ENCODE measurements at places on chromosomes 1 and 21.
A peak's percentile ranks its signal among the peaks of the same experiment; 100 is the strongest.

GRCh38 chr21:34908419-34909055 is 140.6 kb downstream of the RUNX1 start:
- DNase-seq = peak; percentile 100

DNA sequence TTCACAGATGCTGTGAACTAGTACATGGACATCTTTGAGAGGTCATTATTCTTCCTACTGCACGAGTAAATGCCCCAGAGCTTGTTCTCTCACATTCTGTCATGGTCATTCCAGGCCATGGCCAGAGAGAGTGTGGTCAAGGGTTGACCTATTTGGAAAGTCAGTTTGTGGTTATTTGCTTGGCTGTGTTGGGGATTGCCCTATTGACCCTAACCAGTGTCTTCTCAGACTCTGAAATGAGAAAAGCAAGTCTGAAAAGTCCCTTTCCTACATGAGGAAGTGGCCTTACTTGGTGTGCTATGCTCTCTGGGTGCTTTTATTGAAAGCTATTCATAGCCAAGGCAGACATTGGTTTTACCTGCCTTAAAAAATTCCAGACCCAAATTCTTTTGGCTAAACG is 26.6 kb downstream of the CLIC6 start:
- DNase-seq = no peak

DNA sequence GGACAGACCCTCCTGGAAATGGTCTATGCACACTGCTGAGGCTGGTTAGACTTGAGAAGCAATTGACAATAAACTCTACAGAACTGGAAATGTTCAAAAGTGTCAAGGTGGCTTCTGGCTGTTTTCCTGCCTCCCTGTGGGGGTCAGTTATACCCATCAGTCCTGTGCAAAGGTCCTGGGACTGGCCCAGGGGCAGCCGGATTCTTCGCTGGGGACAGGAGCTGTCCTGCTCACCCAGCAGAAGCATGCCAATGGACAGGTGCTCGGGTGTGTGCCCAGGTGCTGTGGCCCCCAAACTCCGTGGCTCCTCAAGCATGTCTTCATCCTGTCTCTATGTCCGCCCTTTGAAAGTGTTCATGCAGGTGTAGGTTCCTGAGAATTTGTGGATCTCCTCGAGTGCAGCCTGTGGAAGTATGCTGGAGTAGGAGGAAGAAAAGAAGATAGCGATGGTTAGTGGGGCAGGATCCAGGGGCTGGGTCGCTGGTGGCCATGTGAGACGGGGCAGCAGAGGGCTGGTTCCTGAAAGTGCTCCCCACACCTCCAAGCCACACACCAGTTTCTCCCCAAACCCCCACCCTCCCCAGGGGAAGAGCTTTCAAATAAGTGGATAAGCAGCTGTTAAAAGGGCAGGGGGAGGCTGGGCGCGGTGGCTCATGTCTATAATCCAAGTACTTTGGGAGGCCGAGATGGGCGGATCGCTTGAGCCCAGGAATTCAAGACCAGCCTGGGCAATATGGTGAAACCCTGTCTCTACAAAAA is 49.8 kb downstream of the DHRS3 start:
- no peak for DNase-seq

DNA sequence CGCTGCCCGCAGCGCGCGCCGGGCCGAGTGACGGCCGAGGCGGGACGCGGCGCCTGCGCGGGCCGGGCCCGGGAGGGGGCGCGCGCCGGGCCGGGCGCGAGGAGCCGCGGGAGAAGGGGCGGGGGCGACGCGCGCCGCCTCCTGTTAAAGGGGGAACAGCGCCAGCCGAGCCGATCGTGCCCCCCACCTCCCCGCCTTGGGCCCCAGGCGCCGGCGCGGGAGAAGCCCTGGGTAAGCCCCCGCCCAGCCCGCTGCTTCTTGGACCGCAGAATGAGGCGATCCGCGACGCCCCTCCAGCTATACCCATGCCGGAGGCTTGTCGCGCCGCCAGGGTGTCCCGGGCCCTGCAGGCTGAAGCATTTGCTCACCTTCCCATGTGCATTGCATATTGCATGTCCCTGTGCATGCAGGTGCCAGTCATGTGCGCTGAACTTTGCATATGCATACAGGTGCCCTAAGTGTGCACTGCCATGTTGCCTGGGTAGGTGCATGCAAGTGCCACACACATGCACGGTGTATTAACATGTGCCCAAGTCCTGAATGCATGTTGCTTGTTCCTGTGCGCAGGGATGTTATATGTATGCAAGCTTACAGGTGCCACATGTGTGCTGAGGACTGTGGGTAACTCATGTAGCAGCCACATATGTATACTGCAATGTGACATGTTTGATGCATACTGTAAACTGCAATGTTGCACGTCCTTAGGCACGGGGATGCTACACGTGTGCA is at the start of gene ADGRB2:
TSS of gene ADGRB2 (minus strand) at position 29 of the 729 bp plus-strand sequence. CDS start 7,119 bp downstream, outside the sequence.
- DNase-seq = no peak

- peak; percentile 94 for DNase-seq
These were observed 37.3 kb downstream of the IFNAR1 start for GRCh38 chr21:33362044-33362555.

- DNase-seq = no peak
These were observed 51.5 kb upstream of the TNFSF4 start for GRCh38 chr1:173258479-173259264.

DNA sequence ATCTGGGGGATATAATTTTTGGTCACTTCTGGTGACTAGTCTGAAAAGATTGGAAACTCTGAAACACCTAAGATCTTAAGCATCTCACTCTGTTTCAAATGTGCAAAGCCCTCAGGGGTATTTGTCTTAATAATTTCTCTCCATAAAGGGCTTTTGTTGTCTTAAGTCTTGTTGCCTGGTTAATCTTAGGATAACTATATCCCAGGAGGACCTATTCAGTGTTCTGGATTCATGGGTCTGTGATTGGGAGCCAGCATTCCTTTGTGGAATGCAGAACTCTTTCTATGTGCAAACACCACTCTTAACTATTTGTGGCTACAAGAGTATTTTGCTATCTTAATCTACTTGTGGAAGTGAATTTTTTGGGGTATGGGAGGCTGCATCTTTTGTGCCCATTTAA is 1573.0 kb upstream of the PRMT6 start:
- DNase-seq = no peak

DNA sequence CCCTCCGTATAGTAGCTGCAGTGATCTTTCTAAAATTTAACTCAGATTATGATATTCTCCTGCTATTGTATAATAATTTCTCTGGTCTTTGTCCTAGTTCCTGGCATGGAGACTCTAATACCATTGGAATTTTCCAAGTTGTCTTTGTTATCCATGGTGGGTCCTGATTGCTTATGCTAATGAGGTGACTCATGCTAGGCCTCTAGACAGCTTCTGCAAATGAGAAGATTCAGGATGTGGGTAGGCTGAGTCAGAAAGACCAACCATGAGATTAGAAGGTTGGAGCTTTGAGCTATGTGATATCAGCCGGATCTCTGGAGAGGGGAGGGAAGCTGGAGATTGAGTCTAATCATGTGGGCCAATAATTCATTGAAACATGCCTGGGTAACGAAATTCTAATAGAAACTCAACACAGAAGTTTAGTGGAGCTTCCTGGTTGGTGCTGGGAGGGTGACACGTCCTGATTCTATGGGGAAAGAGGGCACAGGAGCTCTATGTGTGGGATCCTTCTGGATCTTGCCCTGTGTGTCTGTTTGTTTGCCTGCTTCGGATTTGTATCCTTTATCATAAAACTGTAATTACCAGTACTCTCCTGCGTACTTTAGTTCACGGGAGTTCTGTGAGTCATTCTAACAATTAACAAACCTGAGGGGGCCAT is 73.2 kb upstream of the CNIH3 start:
- peak; percentile 26 for DNase-seq

GRCh38 chr1:76503100-76503499 is 364.2 kb upstream of the ST6GALNAC5 start:
- no peak for DNase-seq

GRCh38 chr1:202343652-202344349 is 2.1 kb upstream of the UBE2T start:
- no peak for DNase-seq

GRCh38 chr1:19065526-19066247 is 109.2 kb upstream of the IFFO2 start:
- no peak for DNase-seq

DNA sequence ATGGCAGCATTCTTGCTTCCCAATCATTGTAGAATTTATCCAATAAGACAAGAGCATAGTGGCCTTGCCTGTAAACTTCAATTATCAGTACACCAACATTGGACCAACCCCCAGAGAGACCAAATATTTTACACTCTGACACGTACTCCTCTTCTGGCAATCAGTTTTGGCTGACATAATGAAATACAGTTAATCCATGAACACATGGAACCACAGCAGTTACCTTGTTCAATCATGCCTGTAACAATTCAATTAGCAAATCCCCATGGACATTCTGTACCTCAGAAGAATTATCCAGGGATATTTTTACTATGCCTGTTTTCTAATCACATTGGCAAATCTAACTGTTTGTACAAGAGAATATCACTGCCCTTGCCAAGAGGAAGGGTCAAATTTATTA is 2162.0 kb downstream of the MRPL39 start:
- DNase-seq = no peak

DNA sequence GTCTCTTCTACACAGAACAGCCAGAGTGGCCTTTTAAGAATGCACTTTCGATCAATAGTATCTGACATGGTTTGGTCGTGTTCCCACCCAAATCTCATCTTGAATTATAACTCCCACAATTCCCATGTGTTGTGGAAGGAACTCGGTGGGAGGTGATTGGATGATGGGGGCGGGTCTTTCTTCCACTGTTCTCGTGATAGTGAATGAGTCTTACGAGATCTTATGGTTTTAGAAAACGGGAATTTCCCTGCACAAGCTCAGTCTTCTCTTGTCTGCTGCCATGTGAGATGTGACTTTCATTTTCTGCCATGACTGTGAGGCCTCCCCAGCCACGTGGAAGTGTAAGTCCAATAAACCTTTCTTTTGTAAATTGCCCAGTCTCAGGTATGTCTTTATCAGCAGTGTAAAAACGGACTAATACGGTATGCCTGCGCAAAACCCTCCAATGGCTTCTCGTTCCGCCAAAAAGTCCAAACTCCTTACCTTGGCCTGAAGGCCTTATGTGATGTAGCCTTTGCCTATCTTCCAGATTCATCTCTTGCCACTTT is 23.0 kb upstream of the SMG7 start:
- DNase-seq = no peak

DNA sequence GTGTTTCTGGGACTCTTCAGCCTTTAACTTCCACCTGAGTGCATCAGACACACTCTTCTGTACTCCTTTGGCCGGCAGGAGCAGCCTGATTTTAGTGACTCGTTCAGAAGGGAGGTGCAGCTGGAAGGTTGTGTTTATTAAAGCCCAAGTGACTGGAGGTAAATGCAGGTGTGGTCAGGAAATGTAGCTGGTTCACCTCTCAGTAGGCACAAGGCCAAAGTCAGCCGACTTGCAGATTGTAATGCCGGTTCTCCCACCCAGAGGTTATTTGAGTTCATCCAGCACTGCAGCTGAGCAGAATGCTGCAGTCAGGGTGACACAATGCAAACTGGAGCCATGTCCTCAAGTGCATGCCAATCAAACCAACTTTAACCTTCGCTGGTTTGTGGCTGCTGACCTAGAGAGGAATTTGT is 91.5 kb downstream of the SPATA46 start:
- DNase-seq = no peak

GRCh38 chr1:199279067-199279466 is 640.2 kb downstream of the PTPRC start:
- peak; percentile 18 for DNase-seq

GRCh38 chr1:202131956-202132821 is 9.5 kb downstream of the GPR37L1 start:
- no peak for DNase-seq

- no peak for DNase-seq
These were observed 56.7 kb downstream of the PTPN14 start for GRCh38 chr1:214494706-214495105.

DNA sequence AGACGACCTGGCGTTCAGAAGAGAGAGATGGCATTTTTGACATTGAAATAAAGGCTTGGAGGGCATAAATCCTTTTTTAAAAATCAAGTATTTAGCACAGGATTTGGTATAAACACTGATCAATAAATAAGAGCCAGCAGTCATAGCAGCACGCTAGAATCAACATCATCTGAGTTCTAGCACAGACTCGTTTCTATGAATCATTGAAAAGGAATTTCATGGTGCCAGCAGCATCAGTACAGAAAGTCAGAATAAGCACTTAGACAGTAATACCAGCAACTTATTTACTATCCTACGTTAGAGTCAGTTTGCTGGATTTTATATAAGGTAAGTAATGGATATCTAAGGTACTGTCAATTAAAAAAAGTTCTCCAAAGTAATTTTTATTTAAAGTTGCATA is 119.3 kb downstream of the HLCS start:
- no peak for DNase-seq

DNA sequence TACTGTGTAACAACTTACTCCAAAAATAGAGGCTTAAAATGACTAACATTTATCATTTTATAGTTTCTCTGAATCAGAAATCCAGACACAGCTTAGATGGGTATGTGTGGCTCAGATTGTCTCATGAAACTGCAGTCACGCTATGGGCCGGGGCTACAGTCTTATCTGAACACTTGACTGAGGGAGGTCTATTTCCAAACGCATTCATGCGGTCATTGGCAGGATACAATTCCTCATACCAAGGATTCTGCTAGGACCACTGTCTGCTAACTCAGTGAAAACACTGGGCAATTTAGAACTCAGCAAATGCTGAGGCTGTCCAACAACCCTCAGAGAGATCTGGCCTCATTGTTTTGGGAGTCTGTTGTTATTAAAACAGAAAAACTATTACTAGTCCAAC is 178.6 kb downstream of the TBX15 start:
- DNase-seq = no peak

DNA sequence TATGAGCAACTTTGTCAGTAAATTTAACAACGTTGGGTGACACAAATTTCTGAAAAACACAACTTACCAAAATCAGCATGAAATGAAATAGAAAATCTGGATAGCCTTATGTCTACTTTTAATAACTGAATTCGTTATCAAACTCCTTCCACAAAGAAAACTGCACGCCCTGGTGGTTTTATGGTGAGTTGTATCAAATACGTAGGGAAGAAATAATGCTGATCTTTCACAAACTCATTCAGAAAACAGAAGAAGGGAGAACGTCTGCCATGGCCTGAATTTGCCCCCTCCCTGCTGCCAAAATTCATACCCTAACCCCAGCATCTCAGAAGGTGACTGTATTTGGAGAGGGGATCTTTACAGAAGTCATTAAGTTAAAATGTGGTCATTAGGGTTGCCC is 50.0 kb upstream of the COL18A1 start:
- no peak for DNase-seq

- no peak for DNase-seq
These were observed 271.8 kb downstream of the MATN1 start for GRCh38 chr1:30451532-30452125.

GRCh38 chr1:231571904-231572303 is 43.4 kb downstream of the TSNAX start:
- DNase-seq = no peak

GRCh38 chr1:87497380-87498203 is 168.9 kb downstream of the LMO4 start:
- DNase-seq = no peak

DNA sequence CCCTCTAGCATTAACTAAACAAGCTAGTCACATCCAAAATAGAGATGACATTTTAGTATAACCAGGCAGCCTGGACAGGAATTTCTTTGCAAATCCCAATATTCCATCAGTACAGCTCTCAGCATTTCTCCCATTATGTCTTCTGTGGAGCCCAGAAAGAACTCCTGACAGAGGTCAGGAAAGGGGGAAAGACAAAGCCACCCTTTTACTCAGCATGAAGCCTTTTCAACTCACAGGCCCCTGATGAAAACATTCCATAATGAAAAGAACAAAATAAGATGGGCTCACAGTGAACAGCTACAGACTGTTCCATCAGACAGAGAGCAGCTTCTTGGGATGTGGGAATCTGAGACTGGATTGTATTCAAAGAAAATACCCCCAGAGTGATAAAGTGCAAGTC is 80.6 kb downstream of the TEX35 start:
- DNase-seq = no peak

- no peak for DNase-seq
These were observed 182.3 kb downstream of the CAMTA1 start for GRCh38 chr1:6967431-6968111.

Measured in HL-60 (cell line).